NCI-H2081 treated with DMSO at 0.1 percent for 48 hours (cell line): ENCODE measurements at places on chromosomes 11 and 22.

DNA sequence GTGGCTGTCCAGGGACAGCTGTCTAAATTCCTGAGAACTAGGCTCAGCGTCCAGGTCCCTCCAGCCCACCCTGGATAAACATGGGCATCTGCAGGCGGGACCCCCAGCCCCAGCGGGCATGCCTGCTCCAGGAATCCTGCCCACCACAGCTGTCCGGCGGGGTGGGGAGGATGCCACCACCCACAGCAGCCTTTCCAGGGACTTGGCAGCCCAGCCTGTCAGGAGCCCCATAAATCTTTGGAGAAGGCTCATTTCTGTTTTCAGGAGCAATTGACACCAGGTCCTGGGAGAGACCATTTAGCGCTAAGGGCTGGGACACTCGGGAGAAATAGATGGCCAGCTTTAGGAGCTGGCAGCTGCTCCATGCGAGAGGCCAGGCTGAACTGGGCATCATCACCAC lies 358.9 kb downstream of the CADM1 start:
- no peak for DNase-seq

DNA sequence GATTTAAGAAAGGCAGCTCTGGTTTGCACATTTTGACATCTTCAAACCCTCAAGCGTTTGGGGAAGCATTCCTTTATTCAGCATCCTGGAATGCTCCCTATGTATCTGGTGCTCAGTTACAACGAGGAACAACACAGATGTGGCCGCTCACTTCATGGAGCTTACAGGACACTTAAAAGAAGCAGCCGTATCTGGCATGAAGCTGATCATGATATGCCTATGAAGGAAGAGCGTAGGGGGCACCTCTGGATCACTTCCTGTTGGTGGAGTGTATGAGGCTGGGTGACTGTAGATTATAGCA lies 72.3 kb upstream of the TP53I11 start:
- DNase-seq = no peak

- DNase-seq = peak; percentile 18
Observed at GRCh38 chr11:67416416-67417335, 1.2 kb downstream of the CARNS1 start.

- DNase-seq = no peak
Observed at GRCh38 chr11:21295508-21295907, 626.1 kb downstream of the NELL1 start.

GRCh38 chr11:75147875-75148263 lies 3.0 kb upstream of the SLCO2B1 start:
- no peak for DNase-seq

DNA sequence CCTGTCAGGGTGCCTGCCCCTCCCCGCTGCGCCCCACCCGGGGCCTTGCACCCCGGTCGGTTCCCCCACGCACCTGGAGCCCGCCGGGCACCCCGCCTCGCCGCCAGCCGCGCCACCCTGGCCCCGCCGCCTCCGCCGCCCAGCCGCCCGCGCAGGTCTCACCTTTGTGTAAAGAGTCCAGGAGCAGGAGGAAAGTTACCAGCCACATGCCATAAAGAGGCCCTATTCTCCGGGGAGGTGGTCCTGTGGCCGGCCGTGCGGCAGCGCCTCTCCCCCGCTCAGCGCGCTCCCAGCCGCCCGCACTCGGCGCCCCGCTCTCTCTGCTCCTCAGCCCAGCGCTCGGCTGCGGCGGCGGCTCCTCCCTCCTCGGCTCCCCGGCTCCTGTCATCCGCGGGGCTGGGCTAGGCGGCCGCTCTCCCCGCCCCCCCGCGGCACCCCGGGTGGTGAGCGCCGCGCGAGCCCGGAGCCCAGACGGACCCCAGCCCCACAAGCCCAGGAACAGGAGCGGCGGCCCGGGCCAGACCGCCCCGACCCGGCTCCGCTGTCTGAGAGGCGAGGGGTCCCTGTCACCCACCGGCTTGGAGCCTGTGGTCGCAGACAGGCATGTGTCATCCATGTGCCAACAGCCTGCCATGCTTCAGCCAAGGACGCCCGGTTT lies at the start of gene DSCAML1:
Gene DSCAML1, minus strand, starts transcription at position 345 of the 658 bp plus-strand sequence. Its CDS starts 137 bp downstream, at position 208.
- no peak for DNase-seq

GRCh38 chr11:1834779-1835670 lies at the start of gene SYT8:
TSS of gene SYT8 (plus strand) at chr11:1834990. CDS start at chr11:1835106, 116 bp downstream.
- DNase-seq = no peak

DNA sequence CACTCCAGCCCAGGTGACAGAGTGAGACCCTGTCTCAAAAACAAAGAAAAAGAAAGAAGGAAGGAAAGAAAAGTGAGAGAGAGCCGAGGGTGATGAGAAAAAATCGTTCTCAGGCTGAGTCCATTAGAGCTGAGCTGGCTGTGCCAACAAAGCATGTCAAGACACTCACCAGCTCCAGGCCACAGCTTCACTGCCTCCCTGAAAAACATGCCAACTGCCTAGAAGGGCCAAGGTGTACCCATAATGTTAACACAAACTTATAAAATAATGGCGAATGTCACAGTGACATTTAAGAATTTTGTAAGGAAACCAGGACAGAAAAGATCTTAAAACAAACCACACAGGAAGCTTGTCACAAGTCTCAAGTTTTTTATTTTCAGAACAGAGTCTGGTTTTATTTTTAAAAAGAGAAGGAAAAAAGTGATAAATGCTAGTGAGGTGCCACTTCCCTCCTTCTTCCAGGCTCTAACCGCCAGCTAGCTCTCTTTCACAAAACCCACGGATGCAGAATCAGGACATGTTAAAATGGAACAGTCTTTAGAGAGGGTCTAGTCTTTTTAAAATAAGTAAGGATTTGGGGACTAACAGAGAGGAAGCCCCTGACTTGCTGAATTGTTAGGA lies 5.1 kb downstream of the TMEM121B start:
- DNase-seq = no peak

DNA sequence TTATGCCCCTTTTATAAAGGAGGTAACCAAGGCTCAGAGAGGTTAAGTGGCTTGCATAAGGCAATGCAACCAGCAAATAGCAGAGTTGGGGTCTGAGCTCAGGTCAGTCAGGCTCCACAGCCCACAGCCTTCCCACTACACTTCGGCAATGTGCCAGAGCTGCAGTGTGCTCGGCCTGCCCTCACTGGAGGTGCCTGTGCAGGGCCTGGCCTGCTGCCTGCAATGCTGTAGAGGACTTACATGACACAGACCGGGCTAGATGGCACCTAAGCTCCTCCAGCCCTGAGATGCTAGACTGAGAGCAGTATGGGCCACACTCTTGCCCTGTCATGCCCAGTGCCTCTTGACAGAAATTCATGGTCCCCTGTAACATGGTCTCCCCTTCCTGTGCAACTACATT lies 49.8 kb downstream of the SERPINH1 start:
- no peak for DNase-seq

GRCh38 chr11:66317723-66318599 lies 1.1 kb upstream of the CD248 start:
- no peak for DNase-seq

DNA sequence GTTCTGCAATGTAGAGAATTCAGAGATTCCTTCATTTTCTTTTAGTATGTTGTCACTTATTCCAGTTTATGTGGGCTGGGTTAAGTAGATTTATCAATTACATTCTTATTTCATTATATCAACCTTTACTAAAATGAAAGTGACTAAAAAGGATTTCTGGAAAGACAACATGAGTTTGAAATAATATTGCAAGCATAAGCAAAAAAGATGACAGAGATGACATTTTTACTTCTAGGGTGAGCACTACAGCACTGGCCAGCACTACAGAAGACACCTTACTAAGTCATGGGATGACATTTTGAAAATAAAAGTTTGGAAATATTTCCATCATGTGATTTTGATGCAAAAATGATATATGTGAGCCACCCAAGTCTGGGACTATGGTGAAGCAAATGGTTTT lies 2.1 kb upstream of the USP47 start:
- no peak for DNase-seq

DNA sequence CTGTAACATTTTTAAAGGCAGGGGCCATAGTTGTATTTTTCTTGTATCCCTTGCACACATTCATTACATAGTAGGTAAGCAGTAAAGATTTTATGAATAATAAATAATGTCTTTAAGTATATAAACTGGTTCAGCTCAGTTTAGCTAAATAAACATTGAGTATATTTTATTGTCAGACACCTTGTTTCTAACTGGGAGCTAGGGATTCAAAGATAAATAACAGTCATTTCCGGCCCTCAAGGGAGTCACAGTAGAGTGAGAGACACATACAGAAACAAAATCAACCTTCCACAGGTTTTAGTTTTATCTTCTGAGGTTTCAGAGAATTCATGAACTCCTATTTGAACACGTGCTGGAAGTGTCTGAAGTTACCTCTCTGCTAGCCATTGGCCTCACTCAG lies 760.2 kb downstream of the DLG2 start:
- no peak for DNase-seq

DNA sequence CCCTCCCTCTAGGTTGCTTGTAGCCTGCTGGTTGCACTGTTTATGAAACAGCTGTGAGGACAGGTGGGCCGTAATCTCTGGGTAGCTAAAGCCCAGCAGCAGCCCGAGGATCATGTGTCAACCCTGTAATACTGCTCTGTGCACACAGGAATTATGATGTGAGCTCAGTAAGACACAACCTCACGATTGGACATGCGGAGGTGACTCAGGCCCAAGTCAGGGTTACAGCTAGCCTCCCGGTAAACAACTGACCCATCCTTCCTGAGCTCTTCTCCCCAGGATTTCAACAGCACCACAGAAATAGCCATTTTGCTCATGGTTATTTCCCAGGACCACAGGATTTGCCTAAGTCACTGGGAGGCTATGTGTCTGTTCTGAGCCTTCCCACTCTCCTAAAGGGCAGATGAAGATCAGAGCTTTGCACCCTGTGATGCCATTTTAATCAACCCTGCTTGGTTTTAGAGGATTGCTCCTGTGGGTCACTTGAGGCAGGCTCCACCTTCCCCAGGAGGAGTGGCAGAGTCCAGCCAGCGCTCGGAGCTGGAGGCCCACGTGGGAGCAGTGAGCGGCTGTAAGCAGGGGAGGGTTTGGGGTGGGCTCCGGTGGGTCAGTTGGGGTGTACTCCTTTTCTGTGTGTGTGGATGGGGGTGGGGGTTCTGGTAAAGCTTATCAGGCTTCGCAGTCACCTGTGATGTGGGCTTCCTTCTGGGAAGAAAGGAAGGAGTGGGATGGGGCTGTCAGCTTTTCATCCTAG lies at the start of gene AMPD3:
Gene AMPD3, plus strand, starts transcription at position 387 of the 754 bp plus-strand sequence. CDS start 6,256 bp downstream, outside the sequence.
- peak; percentile 81 for DNase-seq

DNA sequence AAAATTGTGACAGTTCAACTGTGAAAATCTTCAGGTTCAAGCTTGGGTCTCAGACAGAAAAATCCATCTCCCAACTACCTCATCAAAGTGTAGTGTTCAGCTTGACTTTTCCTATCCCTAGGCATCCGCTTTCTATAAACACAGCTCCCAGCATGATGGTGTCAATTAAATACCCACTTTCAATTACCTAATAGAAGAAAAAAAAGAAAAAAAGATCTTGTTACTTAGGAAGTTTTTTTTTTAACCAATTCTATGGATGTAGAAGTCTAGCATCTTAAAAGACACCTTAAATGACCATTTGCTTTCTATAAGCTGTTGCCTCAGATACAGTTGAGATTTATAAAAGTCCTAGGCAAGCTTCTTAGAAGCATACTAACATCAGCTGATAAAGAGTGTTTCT lies 244.1 kb upstream of the MTNR1B start:
- DNase-seq = no peak

- DNase-seq = no peak
Observed at GRCh38 chr11:117180661-117181585, 2.4 kb downstream of the SIDT2 start.

- no peak for DNase-seq
Observed at GRCh38 chr11:18145025-18145424, 12.7 kb downstream of the MRGPRX3 start.

- no peak for DNase-seq
Observed at GRCh38 chr22:19220867-19221266, 42.3 kb upstream of the SLC25A1 start.

DNA sequence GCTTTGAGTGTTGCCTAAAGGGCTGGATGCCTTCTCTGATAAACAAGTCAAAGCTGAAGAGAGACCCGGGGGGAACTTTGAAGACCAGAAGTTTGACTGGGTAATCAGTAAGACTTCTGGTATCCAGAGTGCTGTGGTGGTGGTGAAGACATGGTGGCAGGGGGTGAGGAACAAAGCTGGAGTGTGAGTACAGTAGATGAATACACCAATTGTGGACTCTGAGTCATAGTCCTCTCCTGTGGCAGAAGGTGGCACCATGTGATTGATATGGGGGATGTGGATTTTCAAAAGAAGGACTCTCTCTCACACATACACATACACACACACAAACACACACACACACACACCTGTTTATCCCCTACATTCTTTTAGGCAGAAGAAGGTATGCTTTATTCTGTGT lies 12.3 kb downstream of the MS4A6A start:
- no peak for DNase-seq

GRCh38 chr22:29155966-29156365 lies 49.7 kb upstream of the EMID1 start:
- DNase-seq = no peak

- no peak for DNase-seq
Observed at GRCh38 chr11:28581286-28582242, 473.4 kb downstream of the METTL15 start.

DNA sequence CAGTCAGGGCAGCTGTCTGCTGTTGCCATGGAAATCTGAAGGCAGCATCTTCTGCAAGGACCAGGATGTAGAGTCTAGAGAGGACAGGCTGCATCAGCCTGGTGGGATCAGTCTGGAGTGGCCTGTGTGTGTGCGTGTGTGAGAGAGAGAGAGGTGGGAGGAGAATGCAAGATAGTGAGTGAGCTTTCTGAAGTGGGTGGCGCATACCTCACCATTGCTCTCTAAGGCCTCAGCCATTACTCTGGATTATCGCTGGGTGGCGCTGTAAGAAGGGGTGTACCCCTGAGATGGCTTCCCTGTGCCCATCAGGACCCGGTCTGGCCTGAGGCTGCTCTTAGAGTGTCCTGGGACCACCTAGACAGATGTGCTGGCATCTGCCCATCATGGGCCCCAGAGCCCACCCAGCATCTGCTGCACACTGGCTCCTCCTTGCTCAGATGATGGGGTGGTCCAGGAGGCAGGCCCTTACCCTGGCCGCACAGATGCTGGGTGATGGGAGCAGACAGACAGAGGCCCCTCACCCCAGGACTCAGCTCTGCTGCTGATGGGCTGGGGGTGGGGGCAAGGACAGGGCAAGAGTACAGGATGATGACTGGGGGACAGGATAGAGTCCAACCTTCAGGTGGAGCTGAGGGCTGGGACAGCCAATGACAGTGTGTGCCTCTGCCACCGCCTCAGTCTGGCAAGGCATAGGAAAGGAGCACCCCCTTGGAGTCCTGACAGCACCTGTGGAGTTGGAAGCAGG lies 25.7 kb upstream of the TUB start:
- no peak for DNase-seq

GRCh38 chr11:120306519-120307242 lies 18.4 kb upstream of the TLCD5 start:
- no peak for DNase-seq
